Type B pancreatic cell (in vitro differentiated cells): ENCODE measurements at places on chromosomes 6 and 20. TPM values are rescaled to one million over a fixed set of nuclear protein-coding genes. Genes with fewer than 3 reads are reported as not detected.
A peak's percentile ranks its signal among the peaks of the same experiment; 100 is the strongest.

GRCh38 chr6:73394577-73395354 is at the start of gene DDX43:
Gene DDX43 (plus strand): TSS chr6:73394828. CDS start chr6:73394906, 78 bp downstream.
- H3K27ac ChIP-seq = no peak within 1 kb of the TSS
- no peak for DNase-seq
- no peaks in the 10 kb centered on the region for H3K36me3 ChIP-seq

DNA sequence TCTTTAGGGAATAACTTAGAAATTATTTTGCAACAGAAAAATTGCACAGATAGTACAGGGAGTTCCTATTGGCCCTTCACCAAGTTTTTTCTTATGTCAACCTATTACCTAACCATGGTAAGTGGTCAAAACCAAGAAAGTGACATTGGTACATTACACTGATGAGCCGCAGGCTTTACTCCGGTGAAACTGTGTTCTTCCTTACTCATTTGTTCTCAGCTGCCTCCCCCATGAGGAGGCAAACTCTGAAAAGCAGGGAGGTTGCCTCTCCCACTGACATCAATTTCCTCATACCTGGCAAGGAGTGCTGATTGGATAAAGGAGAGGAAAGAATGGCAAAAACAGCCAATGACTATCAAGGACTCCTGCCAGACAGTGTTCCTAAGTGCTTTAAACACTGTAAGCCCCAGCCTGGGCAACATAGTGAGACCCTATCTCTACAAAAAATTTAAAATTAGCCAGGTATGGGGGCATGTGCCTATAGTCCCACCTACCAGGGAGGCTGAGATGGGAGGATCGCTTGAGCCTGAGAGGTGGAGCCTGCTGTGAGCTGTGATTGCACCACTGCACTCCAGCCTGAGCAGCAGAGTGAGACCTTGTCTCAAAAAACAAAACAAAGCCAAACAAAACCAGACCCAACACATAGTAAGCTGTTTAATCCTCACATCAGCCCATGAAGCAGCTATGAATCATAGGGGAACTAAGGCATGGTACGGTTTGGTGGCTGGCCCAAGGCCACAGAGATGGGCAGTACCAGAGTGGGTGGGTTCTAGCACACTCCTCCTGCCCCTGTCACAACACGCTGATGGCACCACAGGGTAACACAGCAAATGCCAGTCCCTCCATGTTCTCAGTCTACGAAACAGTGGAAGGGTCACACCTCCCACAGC is 24.7 kb downstream of the C20orf203 start:
- peak overlapping the region; percentile 26 for H3K27ac ChIP-seq
- H3K4me1 ChIP-seq = peaks cover 12% of the 10 kb centered on the region
- DNase-seq = no peak
- peaks cover 11% of the 10 kb centered on the region for H3K27me3 ChIP-seq

DNA sequence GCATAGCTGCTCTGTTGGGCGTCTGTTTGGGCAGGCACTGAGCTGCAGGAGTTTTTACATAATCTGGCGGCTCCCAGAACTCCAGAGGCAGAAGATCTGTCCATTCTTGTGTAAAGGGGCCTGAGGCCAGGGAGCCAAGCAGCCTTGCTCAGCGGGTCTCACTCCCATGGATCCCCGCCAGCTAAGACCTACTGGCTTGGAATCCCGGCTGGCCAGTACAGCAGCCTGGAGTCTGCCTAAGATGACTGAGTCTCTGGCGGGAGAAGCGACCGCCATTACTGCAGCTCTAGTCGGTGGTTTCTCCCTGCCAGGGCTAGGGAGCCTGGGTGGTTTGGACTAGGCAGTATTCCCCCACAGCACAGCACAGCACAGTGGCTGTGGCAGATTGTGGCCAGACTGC is 268.4 kb upstream of the SYNCRIP start:
- no peak for DNase-seq
- H3K27me3 ChIP-seq = no peaks in the 10 kb centered on the region
- no peak overlapping the region for H3K4me3 ChIP-seq
- no peaks in the 10 kb centered on the region for H3K36me3 ChIP-seq
- H3K4me1 ChIP-seq = no peaks in the 10 kb centered on the region

DNA sequence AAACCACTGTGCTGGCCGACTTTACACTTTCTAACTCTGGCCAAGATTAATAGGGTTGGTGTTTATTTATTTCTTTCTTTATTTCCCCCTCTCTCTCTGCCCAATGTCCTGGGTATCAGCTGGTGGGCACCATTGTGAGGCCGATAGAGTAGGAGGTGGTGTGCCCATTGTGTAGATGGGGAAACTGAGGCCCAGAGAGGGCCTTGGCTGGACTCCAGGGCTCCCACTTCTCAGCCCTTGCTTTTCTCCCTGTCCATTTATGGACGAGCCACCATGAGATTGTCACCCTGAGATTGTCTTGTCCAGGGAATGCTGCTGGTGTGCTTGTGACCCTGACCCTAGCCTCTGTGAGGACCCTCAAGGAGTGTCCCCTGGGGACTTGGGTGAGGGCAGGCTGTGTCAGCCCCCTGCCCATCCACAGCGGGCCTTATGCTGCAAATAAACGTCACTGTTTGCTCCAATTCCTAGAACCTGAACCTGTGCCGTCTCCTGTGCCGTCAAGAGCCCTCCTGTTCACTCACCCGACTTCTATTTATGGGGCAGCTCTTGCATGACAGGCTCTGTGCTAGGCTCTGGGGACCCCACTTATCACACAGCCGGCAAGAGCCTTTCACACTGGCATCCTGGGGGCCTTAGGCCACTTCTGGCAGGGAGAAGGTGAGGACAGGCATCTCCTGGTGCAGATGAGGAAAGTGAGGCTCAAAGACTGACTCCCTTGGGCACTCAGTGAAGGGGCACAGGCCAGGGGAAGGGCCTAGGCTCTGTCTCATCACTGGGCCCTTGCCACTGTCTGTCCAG is 24.8 kb downstream of the SUN5 start:
- H3K27ac ChIP-seq = no peak overlapping the region
- no peak overlapping the region for H3K4me3 ChIP-seq
- peaks cover 1% of the 10 kb centered on the region for H3K27me3 ChIP-seq
- H3K4me1 ChIP-seq = peaks cover 19% of the 10 kb centered on the region

Gene WFDC5
- total RNA-seq = 0.41 and 0.74 TPM in 2 replicates

GRCh38 chr6:55898342-55898741 is 23.0 kb upstream of the BMP5 start:
- no peak overlapping the region for H3K27ac ChIP-seq
- DNase-seq = no peak
- no peak overlapping the region for H3K4me3 ChIP-seq
- H3K27me3 ChIP-seq = no peaks in the 10 kb centered on the region

DNA sequence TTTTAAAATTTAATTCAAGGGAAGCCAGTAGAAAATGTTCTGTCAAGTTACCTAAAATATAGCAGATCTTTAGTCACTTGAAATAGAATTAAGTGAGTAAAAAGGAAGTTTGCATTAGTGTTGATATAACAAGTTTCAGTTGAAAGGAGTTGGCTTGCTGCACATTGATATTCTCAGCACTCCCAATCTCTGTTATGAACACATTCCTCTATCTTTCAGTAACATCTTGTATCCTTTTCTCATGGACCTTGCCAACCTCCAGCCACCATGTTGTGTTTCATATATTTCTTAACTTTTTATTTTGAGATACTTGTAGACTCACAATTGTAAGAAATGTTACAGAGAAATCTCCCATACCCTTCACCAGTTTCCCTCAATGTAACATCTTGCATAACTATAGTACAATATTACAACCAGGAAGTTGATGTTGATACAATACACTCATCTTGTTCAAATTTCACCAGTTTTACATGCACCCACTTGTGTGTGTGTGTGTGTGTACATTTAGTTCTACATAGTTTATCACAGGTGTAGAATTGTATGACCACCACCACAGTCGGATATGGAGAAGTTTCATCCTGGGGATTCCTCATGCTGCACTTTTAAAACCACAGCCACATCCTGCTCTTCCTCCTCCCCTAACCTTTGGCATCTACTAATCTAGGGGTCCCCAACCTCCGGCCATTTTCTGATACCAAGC is 20.2 kb upstream of the PAQR8 start:
- H3K27me3 ChIP-seq = no peaks in the 10 kb centered on the region
- H3K4me1 ChIP-seq = peaks cover 14% of the 10 kb centered on the region
- no peak overlapping the region for H3K4me3 ChIP-seq

Gene EEF1A2
- total RNA-seq = 20.5 and 30.2 TPM in 2 replicates

DNA sequence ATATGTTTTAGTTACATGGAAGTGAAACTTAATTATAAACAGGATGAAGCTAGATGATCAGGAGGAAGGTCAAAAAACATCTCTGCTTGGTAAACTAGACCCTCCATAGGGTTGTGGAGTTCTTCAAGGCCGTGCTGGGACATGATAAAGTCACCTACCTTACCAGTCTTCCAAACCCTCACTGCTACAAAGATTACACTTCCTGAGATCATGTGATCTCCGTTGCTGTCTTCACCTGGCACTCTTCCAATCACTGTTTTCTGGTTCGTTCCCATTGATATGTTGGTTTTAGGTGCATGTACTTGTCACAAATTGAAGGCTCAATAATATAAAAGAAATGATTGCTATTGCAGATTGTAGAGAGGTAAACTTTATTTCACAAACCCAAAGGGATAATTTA is 161.5 kb upstream of the MAN1A1 start:
- no peaks in the 10 kb centered on the region for H3K36me3 ChIP-seq
- H3K4me3 ChIP-seq = no peak overlapping the region
- H3K4me1 ChIP-seq = no peaks in the 10 kb centered on the region
- no peak overlapping the region for H3K27ac ChIP-seq

- peaks cover 18% of the 10 kb centered on the region for H3K27me3 ChIP-seq
- no peak for DNase-seq
- H3K27ac ChIP-seq = no peak overlapping the region
- no peaks in the 10 kb centered on the region for H3K4me1 ChIP-seq
- H3K36me3 ChIP-seq = no peaks in the 10 kb centered on the region
Measured at GRCh38 chr6:50861692-50862091, 43.0 kb downstream of the TFAP2B start.
